Glutamatergic neuron (in vitro differentiated cells): ENCODE measurements at places on chromosomes 2 and 18. TPM values are rescaled to one million over a fixed set of nuclear protein-coding genes. Genes with fewer than 3 reads are reported as not detected.

ACKR3 gene
- 1.2 TPM for total RNA-seq

ASAP2 gene
- total RNA-seq = 49.6 TPM

COL5A2 gene
- 23.7 TPM for total RNA-seq

COLEC11 gene
- total RNA-seq = not detected
